GM20000 (cell line): ENCODE measurements at places on chromosomes 3 and 15.
A peak's percentile ranks its signal among the peaks of the same experiment; 100 is the strongest.

DNA sequence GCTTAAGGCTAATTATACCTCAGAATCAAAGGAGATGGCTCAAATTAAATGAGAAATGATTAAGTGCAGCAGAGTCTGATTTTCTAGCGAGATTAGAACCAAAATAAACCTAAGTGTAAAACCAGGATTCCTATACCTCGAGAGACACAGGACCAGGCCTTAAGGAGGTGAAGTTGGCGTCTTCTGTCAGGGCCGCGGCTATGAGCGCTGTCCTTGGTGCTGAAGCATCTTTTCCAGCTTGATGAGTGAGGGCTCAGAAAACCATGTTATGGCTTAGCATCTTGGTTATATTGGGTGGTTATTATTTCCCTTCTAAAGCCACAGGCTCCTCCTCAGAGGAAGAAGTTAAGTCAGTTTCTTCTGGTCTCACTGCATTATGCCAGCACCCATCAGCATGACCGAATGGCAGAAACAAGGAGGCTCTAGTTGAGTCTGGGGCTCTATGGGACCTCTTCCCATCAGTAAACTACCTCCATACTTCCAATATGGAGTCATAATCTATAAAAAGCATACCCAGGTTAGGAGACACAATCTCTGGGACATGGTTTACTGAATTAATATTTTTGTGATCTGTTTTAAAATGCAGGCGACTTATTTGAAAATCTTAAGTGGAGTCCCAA lies 120.1 kb upstream of the NMNAT3 start:
- DNase-seq: peak; percentile 7

DNA sequence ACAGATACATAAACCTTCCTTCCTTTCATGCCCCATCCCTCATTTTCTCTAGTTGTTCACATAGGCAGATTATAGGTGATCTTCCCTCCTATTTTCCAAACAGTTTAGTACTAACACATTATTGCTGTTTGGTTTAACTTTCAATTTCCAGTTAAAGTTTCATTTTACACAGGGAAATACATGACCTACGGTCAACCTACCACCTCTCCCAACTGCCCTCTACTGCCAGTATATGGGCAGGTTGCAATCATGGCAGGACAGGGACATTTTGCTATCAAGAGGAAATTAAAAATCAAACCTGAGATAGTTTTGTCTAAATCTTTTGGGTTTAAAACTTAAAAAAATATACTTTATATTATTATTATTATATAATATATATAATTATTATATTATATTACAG lies 26.1 kb upstream of the TFDP2 start:
- DNase-seq: no peak

GRCh38 chr15:39934397-39935071 lies 619 bp downstream of the EIF2AK4 start:
- no peak for DNase-seq

DNA sequence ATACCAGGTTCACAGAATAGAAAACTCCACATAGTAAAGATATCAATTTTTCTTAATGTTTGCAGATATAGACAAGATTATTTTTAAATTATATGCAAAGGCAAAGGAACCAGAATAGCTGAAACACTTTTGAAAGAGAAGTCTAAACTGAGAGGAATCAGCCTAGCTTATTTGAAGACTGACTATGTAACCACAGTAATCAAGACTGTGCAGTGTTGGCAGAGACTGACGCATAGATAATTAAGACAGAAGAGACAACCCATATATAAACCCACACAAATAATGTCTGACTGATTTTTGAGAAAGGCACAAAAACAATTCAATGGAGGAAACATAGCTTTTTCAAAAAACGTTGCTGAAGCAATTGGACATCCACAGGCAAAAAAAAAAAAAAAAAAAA lies 28.6 kb upstream of the ACKR4 start:
- DNase-seq: no peak

- no peak for DNase-seq
Observed at GRCh38 chr3:187684880-187685279, 14.7 kb upstream of the SST start.

GRCh38 chr3:14962762-14963161 lies 15.4 kb downstream of the NR2C2 start:
- DNase-seq: no peak

GRCh38 chr3:2652386-2652785 lies 457.8 kb downstream of the IL5RA start:
- no peak for DNase-seq

DNA sequence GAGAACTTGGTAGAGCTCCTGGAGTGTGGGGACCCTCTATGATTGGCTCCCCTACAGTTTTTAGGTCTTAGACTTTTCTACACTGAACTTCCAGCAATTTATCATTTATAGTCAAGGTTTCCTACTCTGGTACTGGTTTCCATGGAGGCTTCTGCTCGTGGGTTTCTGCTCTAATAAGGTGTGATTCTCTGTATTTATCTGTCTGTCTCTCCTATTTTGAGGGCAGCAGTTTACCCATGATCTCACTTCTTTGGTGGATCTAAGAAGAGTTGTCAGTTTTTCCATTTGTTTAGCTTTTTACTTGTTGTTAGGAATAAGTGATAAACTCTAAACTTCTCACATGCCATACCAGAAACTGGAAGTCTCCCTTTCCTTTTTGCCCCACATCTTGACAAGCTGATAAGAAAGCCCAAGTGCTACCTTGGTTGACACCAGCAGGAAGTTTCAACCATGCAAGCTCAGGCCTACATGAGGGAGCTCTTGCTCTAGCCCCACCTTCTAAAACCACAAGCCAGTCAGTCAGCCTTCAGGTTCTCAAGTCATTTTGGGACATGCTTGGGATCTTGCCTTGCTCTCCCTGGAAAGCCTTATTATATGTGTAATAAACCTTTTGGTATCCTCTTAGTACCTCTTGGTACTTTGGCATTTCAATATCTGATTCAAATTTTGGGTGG lies 10.0 kb downstream of the TIMMDC1 start:
- DNase-seq: peak; percentile 16

DNA sequence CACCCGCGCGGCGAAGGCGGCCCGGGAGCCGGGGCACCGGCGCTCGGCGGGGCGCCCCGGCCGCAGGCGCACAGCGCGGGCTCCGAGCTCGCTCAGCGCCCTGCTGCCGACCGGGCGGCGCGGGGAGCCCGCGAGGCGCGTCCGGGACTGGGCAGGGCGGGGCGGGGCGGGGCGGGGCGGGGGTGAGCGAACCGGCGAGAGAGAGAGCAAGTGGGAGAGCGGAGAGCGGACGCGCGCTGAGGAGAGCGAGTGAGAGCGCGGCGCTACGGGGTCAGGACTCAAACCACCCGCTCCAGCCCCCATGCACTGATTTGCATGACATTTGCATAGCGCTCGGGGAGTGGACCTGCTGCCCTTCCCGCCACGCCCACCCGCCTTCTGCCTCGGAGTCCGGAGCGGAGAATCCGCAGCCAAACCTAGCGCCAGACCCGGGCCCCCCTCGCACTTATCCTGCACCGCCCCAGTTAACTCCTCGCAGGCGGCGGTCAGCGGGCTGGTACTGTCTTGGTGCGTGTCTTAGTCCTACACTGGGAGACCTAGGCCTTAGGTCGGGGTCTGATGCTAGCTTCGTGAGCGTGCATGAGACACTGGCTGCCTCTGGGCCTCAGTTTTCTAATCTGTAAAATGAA lies at the start of gene MYLK:
MYLK (minus strand) TSS at position 130 of the 629 bp plus-strand sequence. CDS start 90,491 bp downstream, outside the sequence.
- DNase-seq: peak; percentile 87

DNA sequence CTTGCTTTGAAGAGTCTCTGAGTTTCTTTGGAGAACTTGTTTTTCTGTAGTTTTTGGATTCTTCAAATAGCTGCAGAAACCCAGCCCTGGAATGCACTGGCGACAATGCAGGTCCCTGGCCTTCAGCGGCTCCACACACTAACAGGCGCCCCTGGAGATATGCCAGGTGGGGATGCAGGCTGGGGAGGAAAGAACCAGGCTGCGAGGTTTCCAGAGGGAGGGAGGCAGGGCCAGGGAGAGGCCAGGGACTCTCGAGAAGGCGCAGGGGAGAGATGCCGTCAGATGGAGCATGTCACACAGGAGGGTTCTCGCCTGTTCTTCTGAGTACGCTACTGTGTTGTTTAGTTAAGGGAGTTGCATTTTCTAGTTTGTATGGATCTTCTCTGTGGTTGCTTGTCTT lies 283.1 kb downstream of the GABRG3 start:
- no peak for DNase-seq

GRCh38 chr3:112813723-112814171 lies 32.9 kb downstream of the CD200R1L start:
- DNase-seq: peak; percentile 41

DNA sequence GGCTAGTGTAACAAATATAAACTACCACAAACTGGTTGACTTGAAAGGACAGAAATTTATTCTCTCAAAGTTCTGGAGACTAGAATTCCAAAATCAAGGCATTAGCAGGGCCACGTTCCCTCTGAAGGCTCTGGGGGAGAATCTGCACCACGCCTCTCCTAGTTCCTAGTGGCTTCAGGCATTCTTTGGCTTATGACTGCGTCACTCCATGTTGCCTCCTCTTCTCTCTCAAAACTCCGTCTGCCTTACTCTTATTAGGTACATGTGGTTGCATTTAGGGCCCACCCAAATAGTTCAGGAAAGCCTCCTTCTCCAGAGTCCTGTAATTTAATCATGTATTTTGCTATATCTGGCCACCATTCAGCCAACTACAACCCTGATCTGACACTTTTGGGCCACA lies 174.8 kb downstream of the PEX5L start:
- DNase-seq: no peak

- no peak for DNase-seq
Observed at GRCh38 chr3:148856384-148856783, 8.7 kb upstream of the CPA3 start.

GRCh38 chr3:197955892-197956477 lies 4.0 kb upstream of the LMLN start:
- DNase-seq: no peak

GRCh38 chr15:86136861-86137260 lies 57.2 kb downstream of the AGBL1 start:
- no peak for DNase-seq

DNA sequence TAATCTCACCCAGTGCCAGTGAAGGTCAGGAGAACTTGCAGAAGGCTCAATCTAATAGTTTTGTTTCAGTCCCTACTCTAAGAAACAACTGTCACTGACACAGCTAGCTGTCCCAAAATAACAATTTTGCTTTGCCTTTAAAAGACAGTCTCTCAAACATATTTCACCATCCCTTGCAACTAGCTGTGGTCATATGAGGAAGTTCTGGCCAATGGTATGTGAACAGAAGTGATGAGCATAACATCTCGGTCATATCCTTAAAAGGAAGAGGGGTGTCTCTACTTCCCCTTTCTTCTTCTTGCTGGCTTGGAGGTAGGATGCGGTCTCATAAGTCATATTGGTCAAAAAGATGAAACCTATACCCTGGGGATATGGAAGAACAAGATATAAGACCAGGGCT lies 198.1 kb downstream of the NEK10 start:
- peak; percentile 7 for DNase-seq

DNA sequence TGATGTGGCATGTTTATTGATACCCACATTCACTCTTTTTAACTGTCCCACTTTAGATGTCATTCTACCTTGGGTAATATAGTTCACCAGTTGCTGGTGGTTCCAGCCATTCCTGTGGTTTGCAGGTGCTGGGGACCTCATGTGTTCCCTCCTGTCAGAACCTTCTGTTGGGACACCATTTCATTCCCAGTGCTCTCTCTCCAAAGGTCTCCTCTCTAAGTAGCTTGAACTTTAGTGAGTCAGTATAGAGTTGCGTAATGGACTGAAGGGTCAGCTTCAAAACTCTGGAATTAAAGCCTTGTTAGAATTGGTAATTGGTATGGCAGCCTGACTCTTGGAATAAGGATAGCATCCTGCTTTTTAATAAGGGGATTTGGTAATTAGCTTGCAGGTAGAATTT lies 108.5 kb downstream of the PLCL2 start:
- DNase-seq: no peak

GRCh38 chr3:121411523-121411922 lies 134.3 kb downstream of the POLQ start:
- no peak for DNase-seq
